ENCODE measurements at places on chromosomes 13 and 19. TPM values are rescaled to one million over a fixed set of nuclear protein-coding genes. Genes with fewer than 3 reads are reported as not detected.

The CACNA1A gene
- 0.71 TPM for total RNA-seq

DNA sequence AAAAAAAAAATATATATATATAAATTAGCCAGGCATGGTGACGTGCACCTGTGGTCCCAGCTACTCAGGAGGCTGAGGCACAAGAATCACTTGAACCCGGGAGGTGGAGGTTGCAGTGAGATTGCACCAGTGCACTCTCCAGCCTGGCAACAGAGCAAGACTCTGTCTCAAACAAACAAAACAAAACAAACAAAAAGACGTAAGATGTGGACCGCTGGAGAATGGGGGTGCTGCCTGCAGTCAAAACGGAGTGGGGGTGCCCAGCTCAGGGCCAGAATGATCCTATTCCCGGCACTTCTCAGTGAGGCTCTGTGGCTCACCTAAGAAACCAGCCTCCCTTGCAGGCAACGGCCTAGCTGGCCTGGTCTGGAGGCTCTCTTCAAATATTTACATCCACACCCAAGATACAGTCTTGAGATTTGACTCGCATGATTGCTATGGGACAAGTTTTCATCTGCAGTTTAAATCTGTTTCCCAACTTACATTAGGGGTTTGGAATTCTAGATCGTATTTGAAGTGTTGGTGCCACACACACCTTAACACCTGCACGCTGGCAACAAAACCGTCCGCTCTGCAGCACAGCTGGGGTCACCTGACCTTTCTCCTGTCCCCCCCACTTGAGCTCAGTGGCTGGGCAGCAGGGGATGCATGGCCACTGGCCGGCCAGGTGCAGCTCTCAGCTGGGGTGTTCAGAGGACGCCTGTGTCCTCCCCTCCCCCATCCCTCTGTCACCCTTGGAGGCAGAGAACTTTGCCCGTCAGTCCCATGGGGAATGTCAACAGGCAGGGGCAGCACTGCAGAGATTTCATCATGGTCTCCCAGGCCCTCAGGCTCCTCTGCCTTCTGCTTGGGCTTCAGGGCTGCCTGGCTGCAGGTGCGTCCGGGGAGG lies at the start of gene F7:
Gene F7 (plus strand): TSS at position 760 of the 889 bp plus-strand sequence. CDS start 51 bp downstream, at position 811.
- DNase-seq = no peak

- no peak for DNase-seq
Measured at GRCh38 chr13:75870397-75870903, 234.3 kb downstream of the LMO7 start.

The OXGR1 gene
- 0.83 TPM for total RNA-seq

The KLK11 gene
- total RNA-seq = 11.2 TPM

DNA sequence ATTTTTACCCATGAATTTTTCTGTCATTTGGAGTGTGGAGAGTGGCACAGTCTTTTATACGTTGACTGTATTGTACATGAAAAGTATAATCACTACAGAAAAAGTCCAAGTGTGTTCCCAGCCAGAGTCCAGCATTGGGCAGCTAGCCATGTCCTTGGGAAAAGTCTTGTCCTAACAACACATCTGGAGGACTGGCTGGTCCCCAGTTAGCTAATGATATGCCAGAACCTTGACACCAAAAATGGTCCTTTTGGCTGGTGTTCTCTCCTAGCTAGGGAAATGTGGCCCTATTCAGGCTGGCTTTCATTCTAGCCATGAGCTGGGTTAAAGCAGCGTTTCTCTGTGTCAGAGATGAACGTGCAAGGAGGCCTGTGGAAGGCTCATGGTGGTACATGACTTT lies 98.9 kb downstream of the ESD start:
- DNase-seq = no peak

DNA sequence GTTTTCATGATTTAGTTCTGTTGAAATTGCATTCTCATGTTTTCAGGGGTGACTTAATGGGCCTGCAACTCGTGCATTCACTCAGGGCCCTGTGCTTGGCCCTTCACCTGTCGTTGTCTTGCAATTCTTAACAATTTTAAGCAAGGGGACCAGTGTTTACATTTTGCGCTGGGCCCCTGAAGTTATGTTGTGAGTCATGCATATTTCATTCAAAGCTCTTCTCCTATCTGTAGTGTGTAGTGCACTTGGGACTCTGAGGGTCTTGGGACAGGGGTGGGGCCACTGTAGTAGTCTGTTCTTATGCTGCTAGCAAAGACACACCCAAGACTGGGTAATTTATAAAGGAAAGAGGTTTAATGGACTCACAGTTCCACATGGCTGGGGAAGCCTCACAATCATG lies 211.2 kb upstream of the RXFP2 start:
- no peak for DNase-seq

The TMEM190 gene
- total RNA-seq = 16.2 TPM

DNA sequence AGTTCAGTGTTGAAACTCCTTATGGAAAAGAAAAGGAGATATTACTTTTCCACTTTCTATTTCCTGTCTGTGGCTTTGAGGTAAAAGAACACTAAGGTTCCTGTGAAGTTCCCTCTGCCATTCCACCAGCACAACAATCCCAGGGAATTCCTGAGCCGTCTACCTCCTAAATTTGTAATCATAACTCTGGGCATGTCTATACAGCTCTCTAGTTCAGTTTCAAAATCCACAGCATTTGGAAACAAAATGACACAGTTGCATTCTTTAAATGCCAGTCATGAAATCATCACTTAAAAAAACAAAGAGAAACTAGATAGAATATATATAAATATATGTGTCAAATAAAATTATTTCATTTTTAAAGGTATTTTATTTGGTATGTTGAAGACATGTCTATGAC lies 9.0 kb upstream of the THSD1 start:
- no peak for DNase-seq

GRCh38 chr13:113952151-113952982 lies 21.5 kb downstream of the C13orf46 start:
- no peak for DNase-seq

GRCh38 chr19:23440791-23441190 lies 45.5 kb upstream of the ZNF91 start:
- DNase-seq = no peak

GRCh38 chr19:52226652-52227051 lies 36.8 kb downstream of the PPP2R1A start:
- no peak for DNase-seq

Measured in lower lobe of right lung (tissue), 2 donors.